ENCODE measurements at places on chromosomes 11 and 22.

- DNase-seq = peak; percentile 62
Measured at GRCh38 chr11:69010964-69011623, 2.0 kb downstream of the MRGPRF start.

GRCh38 chr22:49455595-49455994 lies 372.1 kb downstream of the BRD1 start:
- DNase-seq = no peak

DNA sequence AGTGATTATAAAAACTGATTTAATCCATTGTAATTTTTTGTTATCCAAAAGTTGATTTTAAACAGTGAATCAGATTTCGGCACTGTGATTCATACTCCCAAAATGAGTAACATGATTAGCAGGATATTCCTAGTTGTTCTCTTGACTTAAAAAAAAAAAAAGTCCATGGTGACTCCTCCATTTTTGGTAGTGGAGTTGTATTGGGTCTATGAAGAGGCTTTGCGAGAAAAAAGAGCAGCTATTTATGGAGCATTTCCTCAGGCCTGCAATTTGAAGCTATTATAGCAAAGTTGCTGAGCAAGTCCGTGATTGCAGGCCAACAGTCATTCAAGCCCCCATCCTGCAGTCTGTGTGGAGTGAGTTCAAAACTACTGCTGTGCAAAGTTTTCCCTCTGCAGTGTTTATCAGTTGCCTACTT lies 28.8 kb downstream of the YAP1 start:
- DNase-seq = peak; percentile 90

DNA sequence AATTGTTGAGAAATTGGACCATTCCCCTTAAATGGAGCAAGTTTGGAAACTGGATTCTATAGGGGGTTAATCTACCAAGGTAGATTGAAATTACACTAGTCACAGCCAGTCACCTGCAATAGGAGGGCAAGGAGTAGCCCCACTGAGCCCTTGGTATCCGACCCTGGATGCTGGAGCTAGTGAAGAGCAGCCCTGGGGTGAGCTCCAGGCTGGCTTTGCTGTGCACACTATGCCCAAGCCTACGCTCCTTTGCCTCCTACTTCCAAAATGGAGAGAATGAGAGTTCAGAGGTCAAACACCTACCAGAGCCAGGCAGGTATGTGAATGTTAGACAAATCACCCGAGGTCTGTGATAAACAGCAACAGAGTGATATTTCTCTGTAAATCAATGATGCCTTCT lies 23.7 kb downstream of the SNU13 start:
- DNase-seq = no peak

GRCh38 chr22:40235308-40235707 lies 57.6 kb downstream of the TNRC6B start:
- DNase-seq = no peak

GRCh38 chr11:62132191-62132590 lies 8.4 kb downstream of the INCENP start:
- DNase-seq = no peak

GRCh38 chr11:10747733-10748132 lies 3.3 kb upstream of the CTR9 start:
- no peak for DNase-seq

GRCh38 chr11:15944460-15944859 lies 411.9 kb downstream of the SOX6 start:
- DNase-seq = no peak

GRCh38 chr22:39480557-39480956 lies 21.5 kb upstream of the MIEF1 start:
- no peak for DNase-seq

DNA sequence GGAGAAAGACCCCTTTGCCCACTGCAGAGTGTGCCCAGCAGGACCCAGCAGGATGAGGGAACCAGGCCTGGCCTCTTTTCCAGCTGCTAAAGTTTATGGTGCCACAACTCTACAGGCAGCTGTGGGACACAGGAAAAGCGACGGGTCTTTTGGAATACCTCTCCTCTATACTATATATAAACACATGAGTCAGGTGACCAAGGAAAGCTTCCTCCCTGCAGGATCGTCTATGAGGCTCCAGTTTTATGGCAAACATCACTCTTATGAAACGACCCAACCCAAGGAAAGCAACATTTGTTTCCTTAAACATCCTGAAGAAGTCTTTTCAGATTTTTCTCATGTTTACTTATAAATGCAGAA lies 102.8 kb upstream of the AKIP1 start:
- DNase-seq = no peak

- no peak for DNase-seq
Measured at GRCh38 chr11:19673924-19674729, 38.5 kb upstream of the NAV2 start.

DNA sequence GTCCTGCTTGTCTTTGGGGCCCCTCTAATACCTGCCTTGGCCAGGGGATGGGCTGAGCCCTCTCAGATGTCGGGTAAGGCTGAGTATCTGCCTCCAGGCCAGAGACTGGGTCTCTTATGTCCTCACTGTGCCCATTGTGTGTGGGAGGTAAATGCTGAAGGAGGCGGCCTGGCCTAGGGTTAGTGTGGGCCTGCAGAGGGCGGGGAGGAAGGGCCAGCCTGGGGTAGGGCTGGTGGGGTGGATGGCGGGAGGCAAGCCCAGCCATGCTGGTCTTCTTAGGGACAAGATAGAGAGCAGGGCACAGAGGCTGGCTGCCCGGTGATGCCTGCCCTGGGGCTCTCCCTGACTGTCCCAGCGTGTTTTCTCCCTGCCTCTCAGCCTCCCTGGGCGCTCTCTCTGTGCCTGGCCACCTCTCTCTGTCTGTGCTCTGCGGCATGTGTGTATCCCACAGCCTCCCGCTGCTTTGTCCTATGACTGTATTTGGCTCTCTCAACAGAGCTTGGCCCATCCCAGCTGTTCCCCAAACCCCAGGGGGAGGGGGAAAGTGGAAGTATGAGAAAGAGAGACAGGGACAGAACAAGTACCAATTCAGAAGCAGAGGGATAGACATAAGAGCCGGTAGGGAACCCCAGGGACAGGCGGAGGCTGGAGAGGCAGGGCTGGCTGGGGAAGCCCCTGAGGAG lies 57.0 kb downstream of the PDE2A start:
- DNase-seq = no peak

GRCh38 chr11:101612481-101612880 lies 28.7 kb upstream of the TRPC6 start:
- DNase-seq = no peak

- peak; percentile 37 for DNase-seq
Measured at GRCh38 chr11:1531449-1532013, 40.5 kb downstream of the DUSP8 start.

DNA sequence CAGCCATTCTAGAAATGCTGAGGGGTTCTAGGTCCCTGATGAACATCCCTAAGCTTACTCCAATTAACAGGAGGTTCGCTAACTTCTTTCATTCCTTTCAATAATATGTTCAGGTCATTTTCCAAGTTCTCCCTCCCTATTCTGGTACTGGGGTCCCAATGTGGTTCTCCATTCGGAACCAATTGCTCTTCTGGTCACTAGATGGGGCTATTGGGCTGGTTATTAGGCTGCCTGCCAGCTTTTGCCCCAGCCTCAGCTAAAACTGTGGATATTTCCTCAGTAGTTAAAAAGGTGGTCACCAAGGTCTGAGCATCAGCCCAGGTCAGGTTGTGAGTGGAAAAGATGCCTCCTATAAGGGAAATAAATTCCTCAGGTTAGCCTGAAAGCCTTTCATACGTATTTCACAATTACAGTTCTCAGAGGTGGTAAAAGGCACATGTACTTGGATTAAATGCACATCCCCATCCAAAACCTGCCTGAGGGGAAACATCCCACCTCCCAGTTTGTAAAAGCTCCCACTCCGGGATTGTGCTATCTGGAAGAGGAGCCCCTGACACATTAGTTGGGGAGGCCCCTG lies 161.1 kb upstream of the CCDC179 start:
- peak; percentile 14 for DNase-seq

GRCh38 chr11:128903248-128904061 lies 12.3 kb downstream of the KCNJ5 start:
- peak; percentile 90 for DNase-seq

- no peak for DNase-seq
Measured at GRCh38 chr11:82494988-82495432, 238.7 kb downstream of the FAM181B start.

- DNase-seq = no peak
Measured at GRCh38 chr22:23626286-23626975, 5.7 kb downstream of the DRICH1 start.

DNA sequence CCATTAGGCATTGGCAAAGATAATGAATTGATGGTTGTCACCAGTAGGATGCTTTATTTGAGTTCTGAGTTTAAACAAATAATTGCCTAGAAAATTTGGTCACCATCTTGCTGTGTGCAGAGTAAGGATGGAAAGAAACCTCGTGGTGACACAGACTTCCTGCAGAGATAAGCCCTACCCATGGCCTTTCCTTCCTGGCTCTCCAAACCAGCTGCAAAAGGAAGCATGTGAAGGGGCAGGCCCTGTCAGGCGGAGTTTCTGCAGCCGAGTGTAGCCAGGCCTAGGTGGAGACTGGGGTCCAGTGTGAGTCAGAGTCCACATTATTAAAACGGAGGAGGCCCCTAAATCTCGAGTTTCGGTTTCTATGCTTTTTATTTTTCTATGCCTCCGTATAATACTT lies 83.1 kb upstream of the ADSL start:
- DNase-seq = no peak

GRCh38 chr11:9761441-9761945 lies 97.6 kb downstream of the SWAP70 start:
- DNase-seq = peak; percentile 59

All from foreskin keratinocyte (primary cell).